ENCODE measurements at places on chromosomes 7 and 10.

DNA sequence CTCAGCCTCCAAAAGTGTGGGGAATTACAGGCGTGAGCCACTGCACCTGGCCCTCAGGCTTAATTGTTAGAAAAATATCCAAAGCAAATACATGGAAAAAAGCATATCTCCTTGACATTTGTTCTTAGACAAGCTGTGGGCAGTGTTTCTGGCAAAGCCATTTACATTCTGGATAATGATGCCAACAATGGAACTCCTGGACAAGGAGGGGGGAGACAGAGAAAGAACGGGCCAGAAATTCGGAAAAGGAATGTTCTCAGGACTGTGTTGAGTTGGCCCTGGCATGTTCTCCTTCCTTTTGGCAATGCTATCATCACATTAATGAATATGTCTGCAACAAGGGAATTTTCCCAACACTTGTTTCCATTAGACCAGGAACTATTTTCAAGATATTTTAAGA, 88.7 kb downstream of the UBE2H start:
- no peak for DNase-seq

- DNase-seq = no peak
Measured at GRCh38 chr7:139582671-139583155, 59.2 kb downstream of the CLEC2L start.

DNA sequence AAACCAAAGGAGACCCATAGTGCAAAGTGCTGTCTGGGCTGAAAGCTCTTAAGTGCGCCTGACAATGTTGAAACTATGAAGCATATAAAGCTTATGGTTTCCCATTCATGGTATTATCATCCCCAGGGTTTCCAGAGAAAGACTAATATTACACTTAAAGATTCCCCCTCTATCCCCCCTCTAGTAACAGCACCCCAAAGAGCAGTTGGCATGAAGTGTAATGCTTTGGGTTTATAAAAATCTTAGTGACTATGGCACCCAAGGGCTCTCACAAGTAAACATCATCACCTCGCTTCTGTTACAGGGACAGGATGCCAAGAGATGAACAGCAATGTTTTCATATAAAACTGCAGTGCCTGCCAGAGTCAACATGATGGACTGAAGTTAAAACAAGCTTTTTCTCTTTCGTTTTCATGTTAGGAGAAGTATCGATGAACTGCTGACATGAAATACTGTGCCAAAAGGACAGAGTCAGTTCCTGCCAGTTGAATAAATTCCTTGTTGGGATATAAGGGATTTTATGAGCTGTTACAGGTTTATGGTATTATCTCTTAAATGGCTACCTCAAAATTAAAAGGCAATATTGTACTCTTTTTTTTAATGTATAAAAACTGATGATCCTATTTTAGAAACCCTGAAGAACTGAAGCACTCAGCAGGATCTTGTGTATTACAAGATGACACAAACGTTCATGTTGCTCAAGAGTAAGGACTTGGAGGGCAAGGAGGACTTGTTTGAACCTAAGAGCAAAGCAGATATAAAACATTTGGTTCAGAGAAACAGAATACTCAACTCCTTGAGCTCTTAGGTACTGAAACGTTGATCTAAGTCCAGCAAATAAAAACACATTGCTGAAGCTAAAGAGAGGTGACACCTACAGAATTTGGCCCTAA, 203.7 kb upstream of the IMMP2L start:
- no peak for DNase-seq

GRCh38 chr7:30585675-30586074, 9.0 kb upstream of the GARS1 start:
- no peak for DNase-seq

- no peak for DNase-seq
Measured at GRCh38 chr7:136911344-136911743, 42.9 kb downstream of the CHRM2 start.

DNA sequence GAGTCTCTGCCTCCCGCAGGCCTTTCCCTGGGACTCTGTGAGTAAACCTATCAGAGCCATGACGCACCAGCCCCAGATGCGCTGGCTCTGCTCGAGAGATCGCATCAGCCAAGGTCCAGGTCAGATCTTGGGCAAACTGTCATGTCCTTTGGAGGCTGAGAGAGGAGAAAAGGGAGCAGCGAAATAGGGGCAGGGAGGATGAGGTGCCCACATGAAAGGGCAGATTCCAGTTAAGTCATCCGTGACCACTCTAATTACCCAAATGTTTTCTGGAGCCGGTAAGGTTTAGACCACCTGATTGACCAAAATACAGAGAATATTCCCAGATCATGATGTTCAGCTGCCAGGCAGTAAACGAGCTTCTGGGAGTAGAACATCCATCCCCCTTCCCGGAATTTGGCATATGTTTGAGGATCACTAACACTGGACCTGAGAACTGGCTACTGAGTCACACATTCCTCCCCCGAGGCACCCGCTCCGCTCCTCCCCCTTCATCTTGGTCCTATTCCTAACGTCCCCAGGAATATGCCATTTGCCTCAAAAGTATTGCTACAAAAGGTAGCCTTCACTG, 88.0 kb downstream of the FGFR2 start:
- DNase-seq = no peak

GRCh38 chr10:113753020-113753692, 1.7 kb downstream of the PLEKHS1 start:
- DNase-seq = no peak

GRCh38 chr7:50857804-50858489, 75.3 kb upstream of the GRB10 start:
- DNase-seq = no peak

DNA sequence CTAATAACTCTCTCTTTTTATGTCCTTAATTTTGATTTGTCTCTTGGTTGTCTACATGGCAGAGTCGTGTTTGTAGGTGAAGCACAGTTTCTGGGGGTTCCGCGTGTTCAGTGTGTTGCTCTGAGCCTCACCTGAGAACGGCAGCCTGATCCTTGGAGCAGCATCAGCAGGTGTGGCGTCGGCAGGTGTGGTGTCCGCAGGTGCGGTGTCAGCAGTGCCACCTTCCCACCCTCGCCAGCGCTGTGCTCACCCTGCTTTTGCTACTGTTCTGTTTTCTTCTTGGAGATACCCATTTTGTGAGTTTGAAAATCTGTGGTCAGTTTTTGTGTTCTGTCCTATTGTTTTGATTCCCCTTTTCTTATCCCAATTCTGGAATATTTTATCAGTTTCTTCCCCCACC, 406.6 kb downstream of the GLRX3 start:
- DNase-seq = no peak

DNA sequence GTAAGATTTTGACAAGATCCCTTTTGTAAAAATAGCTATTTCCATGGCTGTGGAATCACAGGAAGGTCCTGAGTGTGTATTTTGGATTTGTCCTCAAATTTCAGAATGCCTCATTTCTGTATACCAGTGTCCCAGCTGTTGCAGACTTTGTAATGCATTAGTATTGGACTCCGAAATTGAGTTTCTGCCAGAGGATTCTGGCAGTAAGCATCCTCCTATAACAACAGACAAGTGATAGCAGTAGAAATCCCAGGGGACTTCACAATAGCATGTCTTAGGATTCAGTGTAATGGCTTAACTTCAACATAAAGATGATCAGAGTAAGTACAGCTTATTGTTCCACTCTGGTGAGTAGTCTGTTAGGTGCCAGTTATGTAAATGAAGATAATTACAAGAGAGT, 104.6 kb downstream of the FOXP2 start:
- DNase-seq = no peak

- peak; percentile 20 for DNase-seq
Measured at GRCh38 chr10:47165711-47166404, 134.1 kb upstream of the GDF10 start.

- DNase-seq = no peak
Measured at GRCh38 chr10:86310702-86311101, 55.9 kb downstream of the GRID1 start.

DNA sequence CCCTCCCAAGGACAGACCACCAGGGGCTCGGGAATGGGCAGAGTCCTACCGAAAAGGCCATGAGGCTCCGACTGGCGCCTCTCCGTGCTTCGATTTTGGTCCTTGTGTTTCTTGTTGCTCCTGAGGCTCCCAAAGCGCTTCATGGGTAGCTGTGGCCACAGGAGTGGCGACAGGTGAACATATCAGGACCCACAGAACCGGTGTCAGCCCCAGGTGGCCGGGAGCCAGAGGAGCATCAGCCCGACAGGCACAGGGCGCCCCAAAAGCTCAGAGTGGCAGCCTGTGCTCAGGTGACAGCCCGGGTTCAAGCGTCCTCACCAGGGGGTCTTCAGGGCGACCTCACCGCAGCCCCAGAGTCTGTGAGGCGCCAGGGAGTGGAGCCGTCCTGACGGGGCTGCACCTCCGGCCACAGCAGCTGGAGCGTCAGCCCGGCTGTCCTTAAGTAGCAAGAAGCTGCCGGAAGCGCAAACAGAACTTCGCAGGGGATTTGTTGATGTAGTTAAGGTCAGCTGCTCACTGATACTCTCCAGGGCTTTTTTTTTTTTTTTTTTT, 141.0 kb downstream of the PRKAG2 start:
- no peak for DNase-seq

Data from activated CD4-positive, alpha-beta T cell treated with anti-CD3 and anti-CD28 coated beads, Interleukin-2, amount 50 U/mL, for 24 hours (primary cell).